Naive thymus-derived CD4-positive, alpha-beta T cell (primary cell): ENCODE measurements at places on chromosomes 3 and 15. TPM values are rescaled to one million over a fixed set of nuclear protein-coding genes. Genes with fewer than 3 reads are reported as not detected.
A peak's percentile ranks its signal among the peaks of the same experiment; 100 is the strongest.

SUCNR1 gene
- not detected for total RNA-seq

POLG gene
- total RNA-seq, result 135 TPM

PLA2G4D gene
- not detected for total RNA-seq

NRG4 gene
- not detected in 2 replicates for total RNA-seq

DNA sequence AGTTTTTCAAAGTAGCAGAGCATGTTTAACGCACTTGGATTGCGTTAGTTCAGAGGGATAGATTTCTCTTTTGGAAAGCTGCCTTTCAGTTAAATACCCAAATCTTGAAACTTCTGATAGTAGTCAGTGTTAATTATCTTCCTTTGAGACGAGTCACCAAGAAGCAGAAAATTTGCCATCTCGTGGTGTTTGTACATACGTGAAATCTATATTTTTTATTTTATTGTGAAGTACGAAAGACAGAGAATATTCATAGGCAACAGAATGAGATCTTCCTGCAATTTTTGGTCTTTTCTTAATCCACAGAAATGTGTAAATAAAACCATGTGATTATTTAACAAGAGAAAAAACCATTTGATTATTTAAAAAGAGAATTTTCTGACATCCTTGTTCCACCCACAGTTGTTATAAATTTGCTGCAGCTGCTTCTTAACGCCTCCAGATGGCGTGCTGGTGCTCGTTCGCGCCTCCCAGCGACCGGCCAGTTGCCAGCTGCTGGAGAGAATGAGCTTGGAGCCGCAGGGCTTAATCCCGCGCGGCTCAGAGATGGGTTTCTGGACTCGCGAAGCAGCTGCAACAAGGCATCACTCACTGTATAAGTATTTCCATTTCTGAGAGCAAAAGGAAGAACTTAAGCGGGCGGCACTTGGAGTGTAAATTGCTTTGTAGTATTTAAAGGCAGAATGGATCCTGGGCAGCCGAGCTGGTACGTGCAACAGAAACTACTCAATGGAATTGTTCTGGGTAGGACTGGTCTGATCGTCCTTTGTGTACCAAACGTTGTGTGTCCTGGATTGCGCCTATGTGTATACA lies 10.5 kb upstream of the SLITRK3 start:
- no peaks in the 10 kb centered on the region for H3K36me3 ChIP-seq
- H3K27ac ChIP-seq, result no peak overlapping the region
- H3K27me3 ChIP-seq, result no peaks in the 10 kb centered on the region
- no peak for DNase-seq
- H3K4me3 ChIP-seq, result no peak overlapping the region

DNA sequence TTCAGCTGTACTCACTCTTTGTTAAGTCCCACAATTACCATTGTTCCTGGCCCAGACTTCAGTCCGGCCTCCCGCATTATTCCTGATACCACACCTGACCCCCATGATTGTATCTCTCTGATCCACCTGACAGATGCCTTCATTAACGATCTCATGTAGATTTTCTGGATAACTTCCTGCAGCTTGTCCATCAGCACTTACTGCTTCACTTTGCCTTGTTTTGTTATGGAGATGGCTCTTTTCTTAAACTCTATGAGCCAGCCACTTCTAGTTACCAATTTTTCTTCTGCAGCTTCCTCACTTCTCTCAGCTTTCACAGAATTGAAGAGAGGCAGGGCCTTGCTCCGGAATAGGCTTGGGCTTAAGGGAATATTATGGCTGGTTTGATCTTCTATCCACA lies 1044.2 kb downstream of the PLOD2 start:
- H3K4me3 ChIP-seq, result no peak overlapping the region
- no peaks in the 10 kb centered on the region for H3K4me1 ChIP-seq
- H3K27me3 ChIP-seq, result no peaks in the 10 kb centered on the region
- H3K36me3 ChIP-seq, result no peaks in the 10 kb centered on the region
- H3K27ac ChIP-seq, result no peak overlapping the region

DNA sequence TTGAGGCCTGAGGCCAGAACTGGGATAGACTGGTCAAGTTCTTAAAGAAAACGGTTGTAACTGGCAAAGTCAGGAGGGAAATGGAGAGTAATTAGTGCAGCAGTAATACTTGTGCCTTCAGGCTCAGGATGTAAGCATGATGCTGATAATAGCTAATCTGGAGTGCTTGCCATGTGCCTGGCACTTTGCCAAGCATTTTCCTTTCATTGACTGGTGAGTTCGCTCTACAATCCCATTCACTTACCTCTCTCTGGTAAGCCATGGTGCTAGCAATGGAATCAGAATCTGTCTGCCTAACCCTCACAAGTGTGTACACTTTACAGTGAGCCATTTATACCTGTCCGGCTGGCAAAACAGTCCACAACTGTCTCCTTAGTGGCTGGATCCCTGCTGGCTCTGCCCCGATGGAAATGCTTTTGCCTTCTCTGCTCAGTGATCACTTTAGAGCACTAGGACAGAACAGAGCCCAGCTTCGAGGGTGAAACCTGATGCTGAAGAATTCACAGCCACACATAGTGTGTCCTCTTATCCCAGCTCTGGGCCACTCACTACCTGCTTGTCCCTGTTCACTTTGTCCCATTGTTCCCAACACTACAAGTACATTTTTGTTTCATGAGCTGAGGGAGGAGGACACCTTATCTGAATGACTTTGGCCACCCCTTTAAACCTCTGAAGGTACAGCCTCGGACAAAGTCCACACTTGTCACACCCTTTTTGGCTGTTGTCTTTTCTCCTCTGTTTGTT lies 10.3 kb downstream of the CHP1 start:
- H3K27me3 ChIP-seq, result no peaks in the 10 kb centered on the region
- H3K4me3 ChIP-seq, result no peak overlapping the region
- H3K4me1 ChIP-seq, result no peaks in the 10 kb centered on the region
- no peak for DNase-seq
- H3K36me3 ChIP-seq, result peaks cover 7% of the 10 kb centered on the region
- no peak overlapping the region for H3K27ac ChIP-seq

DNA sequence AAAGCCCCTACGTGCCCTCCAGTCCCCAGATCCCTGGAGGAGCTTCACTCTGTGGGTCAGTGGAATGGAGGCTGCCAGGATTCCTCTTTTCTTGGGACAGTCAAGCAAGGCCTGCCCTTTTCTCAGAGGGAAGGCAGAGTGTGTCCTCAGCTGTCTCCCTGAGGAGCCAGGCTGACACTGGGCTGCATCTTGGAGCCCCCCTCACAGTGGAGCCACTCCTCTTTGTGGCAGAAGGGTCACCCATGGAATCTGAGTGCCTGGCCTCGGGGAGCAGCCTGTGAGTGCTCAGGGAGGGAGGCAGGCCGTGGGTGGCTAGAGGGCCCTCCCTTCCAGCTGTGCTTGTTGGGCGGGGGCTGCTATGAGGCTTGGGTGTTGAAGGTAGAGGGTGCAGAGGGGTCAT lies 41.2 kb downstream of the BOC start:
- H3K36me3 ChIP-seq, result no peaks in the 10 kb centered on the region
- no peaks in the 10 kb centered on the region for H3K4me1 ChIP-seq
- H3K4me3 ChIP-seq, result no peak overlapping the region
- H3K27ac ChIP-seq, result no peak overlapping the region
- no peaks in the 10 kb centered on the region for H3K27me3 ChIP-seq

DNA sequence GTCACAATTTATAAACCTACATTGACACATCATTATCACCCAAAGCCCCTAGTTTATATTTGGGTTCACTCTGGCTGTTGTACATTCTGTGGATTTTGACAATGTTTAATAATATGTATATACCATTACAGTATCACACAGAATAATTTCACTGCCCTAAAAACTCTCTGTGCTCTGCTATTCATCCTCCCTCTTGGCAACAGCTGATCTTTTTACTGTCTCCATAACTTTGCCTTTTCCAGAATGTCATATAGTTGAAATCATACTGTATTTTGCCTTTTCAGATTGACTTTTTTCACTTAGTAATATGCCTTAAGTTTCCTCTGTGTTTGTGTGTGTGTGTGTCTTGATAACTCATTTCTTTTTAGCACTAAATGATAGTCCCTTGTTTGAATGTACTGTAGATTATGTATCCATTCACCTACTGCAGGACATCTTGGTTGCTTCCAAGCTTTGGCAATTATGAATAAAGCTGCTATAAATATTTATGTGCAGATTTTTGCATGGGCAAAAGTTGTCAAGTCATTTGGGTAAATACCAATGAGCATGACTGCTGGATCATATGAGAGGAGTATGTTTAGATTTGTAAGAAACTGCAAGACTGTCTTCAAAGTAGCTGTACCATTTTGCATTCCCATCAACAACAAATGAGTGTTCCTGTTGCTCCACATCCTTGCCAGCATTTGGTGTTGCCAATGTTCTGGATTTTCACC lies 9.5 kb downstream of the PARP15 start:
- no peaks in the 10 kb centered on the region for H3K27me3 ChIP-seq
- no peaks in the 10 kb centered on the region for H3K36me3 ChIP-seq
- no peak for DNase-seq
- no peak overlapping the region for H3K27ac ChIP-seq
- H3K4me3 ChIP-seq, result no peak overlapping the region
- peaks cover 3% of the 10 kb centered on the region for H3K4me1 ChIP-seq

DNA sequence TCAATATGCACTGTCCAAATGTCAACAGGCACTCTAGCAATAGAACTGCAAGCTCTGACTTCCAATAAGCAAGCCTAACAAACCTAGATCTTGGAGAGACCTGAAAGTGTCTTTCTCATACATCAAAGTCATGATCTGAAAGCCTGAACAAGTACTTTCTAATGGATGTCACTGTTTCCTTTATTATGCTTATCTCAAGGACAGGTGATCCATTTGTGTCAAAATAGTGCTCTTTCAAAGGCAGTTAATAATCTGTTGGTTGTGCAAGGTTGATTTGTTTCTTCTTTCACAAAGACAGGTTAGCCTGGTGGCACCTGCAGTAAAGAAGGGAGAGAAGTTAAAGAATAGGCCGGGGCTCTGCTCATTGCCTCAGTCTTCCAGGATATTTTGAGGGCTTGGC lies 146.8 kb downstream of the EPHB1 start:
- no peak for DNase-seq
- no peaks in the 10 kb centered on the region for H3K36me3 ChIP-seq
- no peak overlapping the region for H3K27ac ChIP-seq
- no peak overlapping the region for H3K4me3 ChIP-seq
- H3K27me3 ChIP-seq, result no peaks in the 10 kb centered on the region

DNA sequence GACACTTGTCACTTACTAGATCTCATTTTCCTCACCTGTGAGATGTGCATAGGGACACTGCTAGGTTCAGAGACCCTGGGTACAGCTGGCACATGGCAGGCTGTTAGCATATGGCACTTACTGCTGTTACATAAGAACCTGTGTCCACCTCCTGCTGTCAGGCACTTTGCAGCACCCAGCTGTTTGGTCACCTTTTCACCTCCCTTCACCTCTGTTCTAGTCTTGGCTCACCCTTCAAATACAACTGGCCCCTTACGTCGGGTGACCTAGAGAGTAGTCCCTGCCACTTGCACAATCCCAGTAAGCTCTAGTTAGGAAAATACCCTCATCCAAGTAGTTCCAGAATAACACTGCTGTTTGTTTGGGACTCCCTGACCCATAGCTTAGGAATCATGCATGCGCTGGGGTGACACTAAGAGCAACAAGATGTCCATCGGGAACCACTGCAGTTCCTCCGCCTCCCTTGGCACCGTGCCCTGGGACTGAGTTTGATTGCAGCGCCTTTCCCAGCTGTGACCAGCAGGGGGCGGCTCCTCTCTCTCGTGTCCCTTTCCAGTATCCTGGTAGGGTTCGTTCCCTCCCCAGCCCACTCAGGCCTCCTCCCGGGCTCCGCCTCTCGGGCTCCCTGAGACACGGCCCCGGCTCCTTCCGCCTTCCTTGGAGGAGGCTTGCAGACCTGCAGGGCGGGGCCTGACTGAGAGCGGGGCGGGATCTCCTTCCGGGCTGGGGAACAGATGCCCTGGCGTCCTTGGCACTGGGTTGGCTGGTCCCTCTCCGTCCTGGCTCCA lies 78.6 kb downstream of the ABHD5 start:
- no peaks in the 10 kb centered on the region for H3K36me3 ChIP-seq
- H3K27ac ChIP-seq, result no peak overlapping the region
- H3K27me3 ChIP-seq, result no peaks in the 10 kb centered on the region
- H3K4me3 ChIP-seq, result no peak overlapping the region
- peak; percentile 75 for DNase-seq
- H3K4me1 ChIP-seq, result peaks cover 20% of the 10 kb centered on the region

DNA sequence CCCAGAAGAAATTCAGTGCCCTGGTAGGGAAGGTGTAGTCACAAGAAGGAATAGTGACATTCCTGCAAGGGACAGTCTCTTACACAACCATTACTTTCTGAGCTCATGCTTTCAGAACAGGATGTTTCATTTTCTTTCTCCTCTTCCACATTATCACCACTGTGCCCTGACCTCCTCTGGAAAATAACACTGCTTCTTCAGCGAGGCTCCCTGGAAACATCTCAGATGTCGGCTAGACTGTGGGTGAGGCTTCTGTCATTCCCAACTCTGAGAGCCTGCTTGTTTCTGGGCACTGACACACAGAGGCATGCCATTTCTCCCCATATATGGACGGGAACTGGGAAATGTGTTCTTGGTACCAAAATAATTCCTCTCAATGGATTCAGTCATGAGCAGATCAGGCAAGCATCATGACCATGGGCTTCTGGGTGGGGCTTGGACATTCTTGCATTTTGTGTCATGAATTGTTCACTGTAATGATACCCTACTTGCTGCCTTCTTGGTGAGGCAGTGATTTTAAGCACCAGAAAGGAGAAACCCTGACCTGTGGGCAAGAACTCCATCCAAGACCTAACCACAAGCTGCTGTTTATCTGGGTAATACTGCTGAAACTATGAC lies 14.3 kb upstream of the TNFAIP8L3 start:
- H3K4me1 ChIP-seq, result no peaks in the 10 kb centered on the region
- no peaks in the 10 kb centered on the region for H3K36me3 ChIP-seq
- no peak overlapping the region for H3K27ac ChIP-seq
- no peak overlapping the region for H3K4me3 ChIP-seq
- DNase-seq, result no peak

DNA sequence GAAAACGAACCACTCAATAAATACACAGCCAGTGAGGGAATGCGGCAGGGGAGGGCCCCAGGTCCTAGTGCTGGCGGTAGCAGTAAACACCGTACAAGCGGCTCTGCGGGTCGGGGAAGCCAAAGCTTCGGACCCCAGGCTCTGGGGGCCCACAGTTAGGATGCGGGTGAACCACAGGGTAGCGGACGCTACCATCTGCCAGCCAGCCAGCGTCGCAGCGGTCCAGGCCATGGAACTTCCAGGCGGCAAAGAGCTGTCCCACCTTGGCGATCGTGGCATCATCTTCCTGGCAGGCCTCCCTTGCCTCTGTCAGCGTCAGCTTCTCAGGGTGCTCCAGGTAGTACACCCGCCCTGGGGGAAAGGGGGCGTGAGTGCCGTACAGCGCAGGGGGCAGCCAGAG lies 17.4 kb downstream of the HAPLN3 start:
- H3K4me1 ChIP-seq, result no peaks in the 10 kb centered on the region
- H3K4me3 ChIP-seq, result no peak overlapping the region
- no peaks in the 10 kb centered on the region for H3K36me3 ChIP-seq
- no peak for DNase-seq
- no peak overlapping the region for H3K27ac ChIP-seq

- no peaks in the 10 kb centered on the region for H3K36me3 ChIP-seq
- H3K4me1 ChIP-seq, result no peaks in the 10 kb centered on the region
- no peak for DNase-seq
- no peak overlapping the region for H3K27ac ChIP-seq
- H3K4me3 ChIP-seq, result no peak overlapping the region
- H3K27me3 ChIP-seq, result no peaks in the 10 kb centered on the region
These were observed 15.2 kb downstream of the SLC12A1 start for GRCh38 chr15:48221261-48221660.
